SW480 (cell line): ENCODE measurements at places on chromosomes 5 and 9.

DNA sequence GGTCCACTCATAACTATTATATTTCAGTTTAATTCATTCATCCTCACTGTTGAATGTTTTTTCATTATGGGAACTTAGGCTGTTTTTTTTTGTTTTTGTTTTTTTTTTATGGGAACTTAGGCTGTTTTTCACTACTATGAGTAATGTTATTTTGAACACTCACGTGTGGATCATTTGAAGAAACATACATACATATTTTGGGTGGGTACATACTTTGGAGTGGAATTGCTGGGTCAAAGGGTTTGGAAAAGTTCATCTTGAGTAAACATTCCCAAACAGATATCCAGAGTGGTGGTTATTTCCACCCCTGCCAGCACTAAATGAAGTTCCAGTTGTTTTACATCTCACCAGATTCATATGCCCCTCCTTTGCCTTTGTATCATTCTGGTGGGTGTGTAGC is 584.4 kb downstream of the PSAT1 start:
- DNase-seq = no peak

DNA sequence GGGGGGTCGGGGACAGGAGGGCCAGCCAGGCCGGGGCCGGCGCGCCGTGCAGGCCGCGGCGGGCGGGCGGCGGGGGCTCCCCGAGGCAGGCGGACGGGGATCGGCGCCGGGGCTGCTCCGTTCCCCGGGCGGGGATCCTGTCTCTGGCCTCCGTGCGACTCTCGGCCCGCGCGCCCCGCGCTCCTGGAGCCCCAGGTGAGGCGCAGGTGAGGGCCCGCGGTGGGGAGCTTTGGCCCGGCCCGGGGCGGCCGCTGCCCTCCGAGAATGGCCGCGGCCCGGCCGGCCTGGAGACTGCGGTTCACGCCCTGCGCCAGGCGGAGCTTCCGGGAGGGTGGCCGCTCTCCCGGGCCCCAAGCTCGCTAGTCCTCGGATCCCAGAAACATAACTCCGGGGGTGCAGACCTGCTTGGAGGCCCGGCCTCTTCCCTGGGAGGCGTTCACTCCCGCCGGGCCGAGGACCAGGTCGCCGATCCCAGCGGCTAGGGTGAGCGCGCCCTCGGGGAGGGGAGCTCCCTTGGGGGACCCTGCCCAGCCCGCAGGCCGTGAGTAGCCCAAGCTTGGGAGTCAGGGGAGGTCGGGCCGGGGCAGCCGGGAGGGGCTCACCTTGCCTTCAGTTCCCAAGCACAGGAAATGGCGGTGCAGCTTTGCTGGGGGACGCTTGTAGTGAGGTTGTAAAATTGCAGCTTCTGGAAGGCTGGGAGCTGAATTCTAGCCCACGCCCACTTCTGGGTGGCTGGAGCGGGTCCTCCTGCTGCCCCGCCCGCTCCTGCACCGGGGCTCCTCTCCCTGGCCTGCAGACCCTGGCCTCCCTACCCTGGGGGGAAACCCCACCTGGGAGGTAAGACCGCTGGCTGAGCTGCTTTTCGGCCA is 723 bp downstream of the PPP1R26 start:
- peak; percentile 49 for DNase-seq

- peak; percentile 98 for DNase-seq
Observed at GRCh38 chr5:74028406-74028805, 402.4 kb downstream of the ARHGEF28 start.

- no peak for DNase-seq
Observed at GRCh38 chr9:22136461-22137096, 127.5 kb upstream of the CDKN2B start.

DNA sequence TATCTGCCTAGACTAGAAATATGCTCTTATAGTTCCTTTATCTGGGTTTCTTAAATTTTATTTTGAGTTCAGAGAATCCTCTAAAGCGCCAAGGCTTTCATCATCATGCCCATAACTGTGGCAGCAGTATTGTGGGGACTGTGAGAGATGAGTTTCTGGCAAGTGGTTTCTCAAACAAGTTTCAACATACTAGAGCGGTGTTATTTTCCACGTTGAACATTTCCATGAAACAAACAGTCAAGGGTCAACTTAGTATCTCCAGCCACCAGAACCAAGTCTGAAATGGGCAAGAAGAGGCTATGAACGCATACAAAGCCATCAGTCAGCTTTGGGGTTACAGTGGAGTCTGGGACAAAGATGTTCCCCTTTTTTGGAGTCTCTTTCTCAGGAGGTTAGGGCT is 40.3 kb downstream of the SERINC5 start:
- DNase-seq = no peak

- DNase-seq = peak; percentile 59
Observed at GRCh38 chr5:121273833-121274433, 577.7 kb upstream of the FTMT start.

DNA sequence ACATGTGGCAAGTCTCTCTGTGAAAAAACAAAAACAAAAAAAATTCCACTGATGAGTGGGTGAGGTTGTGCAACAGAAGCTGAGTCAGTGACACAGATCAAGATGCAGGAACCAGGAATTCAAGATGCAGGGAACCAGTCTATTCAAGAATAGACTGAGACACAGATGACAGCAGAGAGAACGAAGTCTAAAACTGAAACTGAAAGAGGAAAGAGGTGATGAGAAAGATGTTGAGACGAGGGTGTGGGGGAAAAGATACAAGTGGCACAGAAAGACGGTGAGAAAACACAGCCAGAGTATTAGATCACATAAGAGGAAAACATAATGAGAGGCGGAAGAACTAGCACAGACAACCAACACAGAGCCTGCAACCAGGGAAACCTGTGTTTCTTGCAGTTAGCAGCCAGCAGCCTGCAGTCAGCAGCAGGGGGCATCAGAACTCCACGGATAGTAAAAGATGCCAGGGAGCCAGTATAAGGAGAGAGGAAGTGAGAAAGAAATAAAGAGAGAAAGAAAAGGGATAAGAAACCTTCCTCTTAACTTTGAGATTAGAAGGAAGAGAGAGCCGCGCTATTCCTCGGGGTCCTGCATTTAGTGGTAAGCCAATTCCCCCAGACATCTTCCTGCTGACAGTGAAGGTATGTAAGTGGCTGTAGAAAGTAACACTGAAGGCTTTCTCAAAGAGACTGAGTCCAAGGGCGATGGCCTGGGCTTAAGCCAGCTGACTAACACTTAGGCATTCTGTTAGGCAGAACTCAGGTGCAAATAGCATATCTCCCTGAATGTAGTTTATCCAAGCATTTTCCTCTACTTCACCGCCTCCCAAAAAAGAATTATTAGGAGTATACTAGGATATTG is 79.0 kb downstream of the TLR4 start:
- peak; percentile 72 for DNase-seq

DNA sequence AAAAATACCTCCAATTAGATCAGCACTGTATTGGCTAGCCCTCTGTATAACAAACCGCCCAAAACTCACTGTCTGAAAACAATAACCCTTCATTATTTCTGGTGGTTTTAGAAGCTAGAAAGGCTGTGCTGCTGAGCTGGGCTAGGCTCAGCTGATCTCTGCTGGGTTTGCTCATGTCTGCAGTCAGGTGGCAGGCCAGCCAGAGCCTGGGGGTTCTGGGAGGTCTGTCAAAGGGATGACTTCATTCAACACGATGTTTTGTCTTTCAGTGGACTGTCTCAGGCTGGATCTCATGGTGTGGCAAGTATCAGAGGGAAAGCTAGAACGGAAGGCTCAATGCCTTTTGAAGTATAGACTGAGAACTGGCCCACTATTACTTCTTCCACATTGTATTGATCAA is 335.1 kb upstream of the DMAC1 start:
- no peak for DNase-seq

- no peak for DNase-seq
Observed at GRCh38 chr9:14730461-14730898, 7.9 kb upstream of the CER1 start.

- DNase-seq = no peak
Observed at GRCh38 chr5:112914584-112914983, 7.4 kb downstream of the REEP5 start.

- no peak for DNase-seq
Observed at GRCh38 chr9:112605963-112606699, 111.8 kb downstream of the INIP start.

GRCh38 chr5:149961957-149962409 is 1.4 kb downstream of the SLC26A2 start:
- peak; percentile 49 for DNase-seq

- no peak for DNase-seq
Observed at GRCh38 chr5:15948190-15948589, 231.4 kb downstream of the MARCHF11 start.

GRCh38 chr9:102038006-102038405 is 299.6 kb upstream of the GRIN3A start:
- DNase-seq = no peak

- DNase-seq = no peak
Observed at GRCh38 chr9:89354471-89354870, 36.2 kb downstream of the SECISBP2 start.

GRCh38 chr9:93295031-93295430 is 111.1 kb downstream of the WNK2 start:
- DNase-seq = peak; percentile 11

GRCh38 chr5:7897014-7897600 is 28.2 kb downstream of the MTRR start:
- DNase-seq = peak; percentile 45

GRCh38 chr5:75668445-75668844 is 48.8 kb downstream of the POC5 start:
- DNase-seq = no peak

DNA sequence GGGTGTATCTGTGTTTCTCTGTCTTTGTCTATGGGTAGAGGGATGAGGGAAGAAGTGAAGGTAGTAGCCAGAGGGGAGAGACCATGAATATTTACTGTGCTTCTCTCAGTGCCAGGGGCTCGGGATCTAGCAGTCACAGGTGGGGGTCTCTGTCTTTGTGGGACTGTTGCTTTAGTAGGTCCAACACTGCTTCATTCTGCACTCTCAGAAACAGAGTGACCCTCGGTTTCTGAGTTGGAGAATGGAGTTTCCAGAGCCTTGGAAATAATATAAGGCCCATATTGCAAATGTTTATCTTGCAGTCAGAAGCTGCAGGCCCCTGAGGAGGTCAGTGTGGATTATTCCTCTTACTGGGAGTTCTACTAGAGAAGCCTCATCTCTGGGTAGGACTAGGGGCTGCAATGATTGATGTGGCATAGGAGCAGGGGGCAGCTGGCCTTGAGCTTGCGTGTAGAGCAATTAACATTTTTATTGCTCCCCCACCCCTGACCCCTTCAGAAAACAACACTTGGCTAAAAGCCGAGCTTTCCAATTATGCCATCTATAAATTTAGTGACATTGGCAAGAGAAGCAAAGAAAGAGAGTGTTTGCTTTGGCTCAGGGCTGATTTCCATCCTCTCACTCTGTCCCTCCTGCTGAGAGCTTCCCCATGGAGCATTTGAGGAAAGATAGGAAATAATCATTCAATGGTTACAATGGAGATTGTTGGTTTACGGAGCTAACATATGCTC is 55.0 kb upstream of the TRPC7 start:
- DNase-seq = no peak

- DNase-seq = no peak
Observed at GRCh38 chr5:179869101-179869500, 10.5 kb upstream of the MRNIP start.

- DNase-seq = no peak
Observed at GRCh38 chr9:130117376-130117775, 54.8 kb upstream of the NCS1 start.

GRCh38 chr5:163306421-163306820 is 131.0 kb upstream of the CCNG1 start:
- DNase-seq = peak; percentile 6

DNA sequence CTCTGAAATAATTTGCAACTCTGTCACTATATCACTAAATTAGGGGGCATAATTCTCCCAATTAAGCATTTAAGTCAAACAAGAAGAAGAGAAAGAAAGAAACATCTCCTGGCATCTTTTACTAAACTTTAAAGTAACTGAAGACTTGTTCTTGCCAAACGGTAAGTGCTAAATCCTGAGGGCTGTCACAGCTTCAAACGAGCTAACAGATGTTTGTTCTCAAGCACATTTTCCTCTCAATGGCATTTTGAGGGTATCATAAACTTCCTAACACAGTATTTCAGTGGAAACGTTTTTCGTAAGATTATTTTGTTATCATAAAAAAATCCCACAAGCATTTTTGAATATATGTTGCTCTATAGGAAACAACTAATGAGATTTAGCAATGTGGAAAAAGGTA is 169.5 kb upstream of the TAS2R1 start:
- no peak for DNase-seq

GRCh38 chr9:134125413-134126095 is 10.3 kb upstream of the WDR5 start:
- DNase-seq = no peak

DNA sequence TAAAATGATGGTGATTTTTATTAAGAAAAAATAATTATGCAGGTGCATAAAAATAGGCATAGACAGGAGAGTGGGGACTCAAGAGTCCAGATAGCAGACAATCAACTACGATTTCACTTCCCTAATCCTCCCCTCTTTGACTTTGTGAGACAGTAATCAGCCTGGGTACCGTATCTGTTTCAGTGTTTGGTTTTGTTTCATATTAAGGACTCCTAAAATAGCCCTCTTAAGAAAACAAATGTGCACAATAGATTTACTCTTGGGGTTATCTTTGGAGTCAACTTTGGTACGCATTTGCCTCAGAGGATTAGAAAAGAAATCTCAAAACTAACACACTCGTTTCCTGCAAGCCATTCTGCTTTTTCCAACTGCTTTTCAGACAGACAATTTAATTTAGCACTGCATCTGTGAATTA is 96.3 kb downstream of the ZNF608 start:
- no peak for DNase-seq

- DNase-seq = peak; percentile 37
Observed at GRCh38 chr5:130836729-130837649, 328.1 kb downstream of the HINT1 start.

GRCh38 chr5:98769210-98769958 is 4.1 kb upstream of the RGMB start:
- peak; percentile 37 for DNase-seq

- DNase-seq = no peak
Observed at GRCh38 chr9:24073007-24073592, 247.1 kb upstream of the ELAVL2 start.

DNA sequence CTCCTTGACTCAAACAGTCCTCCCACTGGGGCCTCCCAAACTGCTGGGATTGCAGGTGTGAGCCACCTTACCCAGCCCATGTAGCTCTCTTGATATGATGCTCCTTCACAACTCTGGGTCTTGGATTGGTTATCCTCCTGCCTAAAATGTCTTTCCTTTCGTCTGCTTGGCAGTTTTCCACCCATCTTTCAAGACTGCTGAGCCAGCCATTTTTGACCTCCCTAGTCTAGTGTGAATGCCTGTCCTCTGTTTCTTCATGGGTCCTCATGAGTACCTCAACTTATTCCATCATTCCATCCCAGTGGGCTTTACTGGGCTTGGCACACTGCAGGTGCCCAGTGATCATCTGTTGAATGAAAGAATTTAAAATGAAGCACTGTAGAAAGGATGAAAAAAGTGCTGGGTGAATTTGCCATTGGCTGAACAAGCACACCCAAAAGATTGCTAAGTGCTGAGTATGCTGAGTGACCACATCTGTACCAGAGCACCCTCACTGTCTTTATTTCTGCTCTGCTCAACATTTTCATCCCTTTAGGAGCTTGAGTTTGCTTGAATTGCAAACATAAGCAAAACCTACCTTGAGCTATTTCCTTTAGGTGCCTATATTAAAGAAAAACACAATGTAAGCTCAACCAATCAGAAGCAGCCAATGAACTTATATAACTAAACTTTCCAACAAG is 84.8 kb upstream of the FAM169A start:
- DNase-seq = no peak
